ENCODE measurements at places on chromosomes 16 and 17.

DNA sequence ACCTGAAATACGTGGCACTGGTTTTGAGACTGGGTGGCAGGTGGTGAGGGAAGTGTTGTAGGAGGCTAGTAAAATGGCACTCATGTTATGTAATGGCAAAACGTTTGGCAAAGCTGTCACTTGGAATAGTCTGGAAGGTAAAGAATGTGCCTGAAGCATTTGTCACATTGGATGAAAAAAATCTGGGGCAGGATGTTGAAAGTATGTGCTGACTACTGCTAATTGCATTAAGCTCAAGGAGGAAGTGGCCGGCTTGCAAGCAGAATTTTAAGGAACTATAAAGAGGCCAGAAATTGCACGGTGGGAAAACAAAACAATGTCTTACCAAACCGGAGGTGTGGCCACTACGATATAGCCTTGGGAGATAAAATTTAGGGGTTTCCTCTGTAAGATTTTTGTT is 26.6 kb upstream of the NLRP1 start:
- DNase-seq: no peak

- DNase-seq: no peak
Observed at GRCh38 chr17:57553991-57554825, 190.9 kb downstream of the CCDC182 start.

DNA sequence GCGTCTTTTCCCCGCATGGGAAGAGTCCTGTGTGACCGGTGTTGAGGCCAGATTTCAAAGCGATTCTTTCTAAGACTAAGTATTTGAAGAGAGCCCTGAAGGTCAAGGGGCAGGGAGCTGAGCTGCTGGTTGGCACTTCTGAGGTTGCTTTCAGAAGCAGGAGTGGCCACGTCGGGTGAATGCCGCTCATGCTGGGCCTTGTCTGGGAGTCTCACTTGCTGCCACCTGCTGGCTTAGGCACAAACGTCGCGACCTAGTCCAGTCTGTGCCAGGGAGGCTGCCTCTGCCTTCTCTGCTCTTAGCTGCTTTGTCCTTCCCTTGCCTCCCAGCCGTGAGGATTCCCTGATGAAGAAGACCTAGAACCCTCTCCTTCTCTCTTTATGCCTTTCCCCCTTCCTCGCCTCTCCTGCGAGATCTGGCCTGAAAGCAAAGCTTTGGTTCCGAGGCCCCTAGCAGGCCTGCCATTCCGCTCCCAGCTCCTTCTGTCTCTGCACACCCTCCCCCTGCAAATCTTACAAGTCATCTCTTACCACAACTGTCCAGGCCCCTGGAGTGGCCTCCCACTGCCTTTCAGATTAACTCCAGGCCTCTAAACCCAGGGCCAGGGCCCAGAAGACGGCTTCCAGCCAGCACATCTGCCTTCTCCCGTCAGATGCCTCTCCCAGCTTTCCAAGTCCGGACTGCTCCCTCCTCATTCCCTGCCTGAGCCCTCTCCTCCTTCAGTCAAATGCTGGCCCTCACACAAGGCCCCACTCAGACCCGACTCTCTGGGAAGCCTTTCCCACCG is 11.4 kb downstream of the CTNS start:
- no peak for DNase-seq

- DNase-seq: no peak
Observed at GRCh38 chr16:13453938-13454553, 465.9 kb upstream of the ERCC4 start.

- DNase-seq: no peak
Observed at GRCh38 chr16:67415872-67416793, at the start of gene ZDHHC1. Gene ZDHHC1 (minus strand): TSS chr16:67416477. CDS start chr16:67407775, 8,702 bp downstream.

DNA sequence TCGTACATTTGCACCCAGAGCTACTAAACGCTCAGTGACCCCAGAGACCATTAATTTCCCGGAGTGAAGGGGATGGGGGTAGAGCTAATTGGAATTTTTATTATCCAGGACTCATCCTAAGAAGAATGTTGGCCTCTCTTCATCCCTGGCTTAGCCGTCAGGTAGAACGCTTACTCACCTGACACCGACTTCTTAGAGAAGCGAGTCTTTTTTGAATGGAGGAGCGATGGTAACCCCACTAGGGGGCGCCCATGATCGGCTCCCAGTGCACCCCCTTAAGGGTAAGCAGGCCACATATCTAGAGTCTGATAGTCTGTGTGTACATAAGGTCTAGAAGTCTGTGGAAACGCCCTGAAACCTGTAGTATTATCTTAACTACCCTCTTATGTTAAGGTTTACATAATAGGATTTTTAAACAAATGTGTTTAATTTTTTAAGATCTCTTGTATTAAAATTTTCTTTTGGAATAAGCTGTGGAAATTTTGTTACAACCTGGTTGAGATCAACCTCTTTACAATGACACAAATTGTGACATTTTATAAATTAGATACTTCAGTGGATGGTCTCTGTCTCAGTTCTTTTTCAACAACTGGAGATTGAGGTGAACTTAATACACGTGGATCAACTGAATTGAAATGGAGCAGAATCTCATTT is 229.8 kb downstream of the CPPED1 start:
- no peak for DNase-seq

DNA sequence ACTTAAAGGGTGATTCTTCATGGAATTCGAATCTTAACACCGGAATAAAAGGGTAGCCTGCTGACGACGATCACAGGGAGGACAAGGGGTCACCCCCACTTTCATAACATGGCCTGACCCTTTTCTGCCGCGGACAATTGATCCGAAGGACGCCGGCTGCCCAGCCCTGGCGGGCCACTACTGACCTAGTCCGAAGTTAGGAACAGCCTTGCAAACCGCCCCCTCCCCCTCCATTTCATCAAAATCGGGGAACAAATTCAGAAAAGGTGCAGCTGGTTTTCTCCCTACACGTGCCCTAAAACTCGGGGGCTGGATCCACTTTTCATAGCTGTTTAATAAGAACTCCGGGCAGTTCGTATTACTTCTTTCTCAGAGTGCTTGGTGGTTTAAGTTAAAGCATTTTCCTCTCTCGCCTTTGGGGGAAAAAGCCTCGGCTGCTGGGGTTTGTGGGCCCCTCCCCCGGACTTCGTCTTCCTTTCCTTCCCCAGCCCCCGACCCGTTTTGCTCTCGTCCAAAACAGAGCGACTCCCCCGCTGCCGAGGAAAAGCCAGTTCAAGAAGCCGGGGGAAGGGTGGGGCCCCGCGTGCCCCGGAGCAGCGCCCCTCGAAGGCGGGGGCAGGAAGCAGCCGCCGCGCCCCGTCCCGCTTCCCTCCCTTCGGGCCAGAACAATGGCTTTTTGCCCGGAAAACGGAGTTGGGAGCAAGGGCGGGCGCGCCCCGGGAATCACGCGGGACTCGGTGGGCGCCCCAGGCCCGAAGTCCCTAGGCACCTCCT is 641 bp upstream of the CBX2 start:
- DNase-seq: no peak

- DNase-seq: no peak
Observed at GRCh38 chr17:75118307-75118706, 8.5 kb downstream of the ARMC7 start.

- no peak for DNase-seq
Observed at GRCh38 chr17:12358477-12358876, 307.2 kb upstream of the MYOCD start.

- DNase-seq: no peak
Observed at GRCh38 chr16:10590342-10590741, 9.9 kb upstream of the EMP2 start.

DNA sequence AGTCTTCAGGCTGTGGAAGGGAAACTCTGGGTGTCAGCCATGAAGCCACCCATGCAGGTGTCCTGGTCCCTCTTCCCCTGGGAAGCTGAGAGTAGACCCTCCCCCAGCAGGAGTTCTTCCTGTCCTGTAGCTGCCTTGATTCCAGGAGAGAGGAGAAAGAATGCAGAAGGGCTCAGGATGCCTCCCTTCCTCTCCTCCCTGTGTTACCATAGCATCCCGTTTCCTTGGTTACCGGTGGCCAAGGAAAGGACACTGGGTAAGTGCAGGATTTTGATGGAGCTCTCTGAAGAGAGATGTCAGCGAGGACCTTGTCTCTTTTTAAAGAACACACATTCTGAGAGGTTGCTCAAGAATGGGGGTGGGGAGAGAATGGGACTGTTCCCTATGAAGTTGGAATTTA is 304.1 kb upstream of the N4BP1 start:
- DNase-seq: no peak

GRCh38 chr17:9968881-9969280 is 63.8 kb upstream of the RCVRN start:
- no peak for DNase-seq

- no peak for DNase-seq
Observed at GRCh38 chr17:76551685-76552084, 11.8 kb downstream of the PRCD start.

DNA sequence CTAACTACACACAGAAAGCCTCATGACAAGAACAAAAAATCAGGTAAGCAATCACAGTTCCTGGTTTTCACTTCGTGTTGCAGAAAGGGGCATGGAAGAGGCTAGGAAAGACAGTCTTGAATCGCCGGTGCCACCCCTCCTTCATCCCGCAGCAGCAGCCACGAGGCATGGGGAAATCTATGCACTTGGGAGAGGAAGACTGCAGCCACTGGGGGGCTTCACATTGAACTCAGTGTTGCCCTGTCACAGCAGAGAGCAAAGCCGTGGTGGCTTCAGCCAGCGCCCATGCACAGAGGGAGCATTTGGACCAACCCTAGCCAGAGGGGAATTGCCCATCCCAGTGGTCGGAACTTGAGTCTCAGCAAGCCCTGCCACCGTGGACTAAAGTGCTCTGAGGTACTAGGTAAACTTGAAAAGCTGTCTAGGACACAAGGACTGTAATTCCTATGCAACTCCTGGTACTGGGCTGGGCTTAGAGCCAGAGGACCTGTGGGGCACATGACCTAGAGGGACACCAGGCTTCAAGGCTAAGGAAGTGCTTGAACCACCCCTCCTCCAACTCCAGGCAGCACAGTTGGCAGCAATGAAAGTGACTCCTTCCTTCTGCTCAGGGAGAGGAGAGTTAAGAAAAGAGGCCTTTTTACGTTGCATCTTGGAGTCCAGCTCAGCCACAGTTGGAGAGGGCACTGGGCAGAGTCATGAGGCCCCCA is 35.2 kb upstream of the ATP2C2 start:
- DNase-seq: no peak

DNA sequence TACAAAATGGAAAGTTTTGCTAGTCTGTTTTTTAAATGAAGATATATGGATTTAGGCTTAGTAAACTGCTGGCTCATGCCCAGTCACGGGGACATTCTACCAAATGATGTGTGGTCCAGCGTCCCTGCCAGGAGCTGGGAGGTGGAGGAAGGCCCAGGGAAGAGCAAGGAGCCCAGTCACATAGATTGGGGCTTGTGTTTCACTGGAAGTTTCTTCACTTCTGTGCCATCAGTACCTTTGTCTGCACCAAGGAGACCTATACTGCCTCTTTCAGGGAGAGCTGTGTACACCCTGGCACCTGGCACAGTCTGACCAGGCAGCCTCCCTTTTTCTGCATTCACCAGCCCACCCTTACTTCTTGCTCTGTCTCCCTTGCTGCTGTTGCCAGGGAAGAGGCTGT is 32.6 kb upstream of the ERN1 start:
- no peak for DNase-seq

GRCh38 chr17:61928101-61928436 is 287 bp upstream of the INTS2 start:
- DNase-seq: no peak

GRCh38 chr16:58537124-58537906 is 22.0 kb downstream of the SETD6 start:
- no peak for DNase-seq

DNA sequence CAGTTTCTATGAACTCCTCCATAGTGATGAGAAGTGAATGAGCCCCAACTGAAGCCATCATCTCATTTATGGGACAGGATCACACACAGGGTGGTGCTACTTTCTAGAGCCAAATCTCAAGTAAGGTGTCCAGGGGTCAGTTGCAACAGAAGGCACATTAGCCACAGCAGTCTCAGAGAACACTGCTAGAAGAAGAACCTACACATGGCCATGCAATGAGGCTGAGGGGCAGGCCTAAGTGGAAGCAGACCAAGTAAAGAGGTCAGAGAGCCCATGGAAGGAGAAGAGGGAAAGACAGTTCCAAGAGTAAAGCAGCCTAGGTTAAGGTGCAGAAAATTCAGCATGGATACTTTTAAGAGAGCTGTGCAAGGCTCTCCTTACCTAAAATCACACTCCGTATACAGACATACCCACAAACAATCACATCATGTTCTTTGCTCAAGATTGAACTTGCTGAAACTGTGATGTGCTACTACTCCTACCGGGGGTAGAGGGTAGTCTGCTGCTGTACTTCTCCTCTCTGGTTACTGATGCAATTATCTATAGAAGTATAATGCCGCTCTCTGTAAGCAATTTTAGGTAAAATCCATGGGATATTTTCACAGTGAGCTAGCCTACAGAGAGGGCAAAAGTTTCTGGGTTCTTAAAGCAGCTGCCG is 1.7 kb downstream of the ABCA8 start:
- no peak for DNase-seq

DNA sequence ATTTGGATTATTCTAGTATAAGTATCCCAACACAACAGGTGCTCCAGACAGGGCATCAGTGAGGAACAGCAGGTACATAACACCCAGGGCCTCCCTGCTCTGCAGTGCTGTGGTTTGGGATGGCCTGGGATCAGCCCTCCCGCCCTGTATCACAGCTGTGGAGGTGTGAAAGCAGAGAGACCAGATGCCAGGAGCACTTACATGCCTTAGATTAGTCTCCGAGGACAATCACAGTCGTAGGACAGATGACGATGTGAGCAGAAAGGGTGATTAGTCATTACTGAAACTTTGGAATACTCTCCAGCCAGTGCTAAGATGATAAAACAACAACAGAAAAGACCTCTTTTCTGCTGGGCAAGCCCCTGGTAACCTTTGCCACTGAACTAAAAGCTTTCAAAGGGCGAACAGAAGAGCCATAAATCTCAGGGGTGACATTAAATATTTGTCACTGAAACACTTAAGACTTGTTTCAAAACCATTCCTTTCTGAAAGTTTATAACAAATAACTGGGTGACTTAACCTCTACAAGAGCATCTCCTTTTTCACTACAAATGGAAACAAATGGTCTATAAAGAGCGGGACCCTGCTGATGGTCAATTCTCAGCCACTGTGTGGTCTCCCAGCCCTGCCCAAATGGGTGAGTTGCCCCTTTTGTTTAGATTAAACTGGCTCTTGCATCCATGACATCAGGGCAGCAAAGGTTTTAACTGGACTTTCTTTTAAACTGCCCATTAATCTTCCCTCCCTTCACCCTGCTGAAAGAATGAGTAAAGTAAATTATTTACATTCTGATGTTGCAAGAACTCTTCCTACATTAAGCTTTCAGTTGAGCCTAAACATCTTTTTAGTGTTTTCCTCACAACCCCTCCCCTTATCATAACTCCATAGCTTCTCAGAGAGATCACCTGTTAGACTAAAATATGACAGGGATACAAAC is 183.1 kb upstream of the COX10 start:
- DNase-seq: no peak

- no peak for DNase-seq
Observed at GRCh38 chr17:81511804-81512561, 616 bp downstream of the ACTG1 start.

DNA sequence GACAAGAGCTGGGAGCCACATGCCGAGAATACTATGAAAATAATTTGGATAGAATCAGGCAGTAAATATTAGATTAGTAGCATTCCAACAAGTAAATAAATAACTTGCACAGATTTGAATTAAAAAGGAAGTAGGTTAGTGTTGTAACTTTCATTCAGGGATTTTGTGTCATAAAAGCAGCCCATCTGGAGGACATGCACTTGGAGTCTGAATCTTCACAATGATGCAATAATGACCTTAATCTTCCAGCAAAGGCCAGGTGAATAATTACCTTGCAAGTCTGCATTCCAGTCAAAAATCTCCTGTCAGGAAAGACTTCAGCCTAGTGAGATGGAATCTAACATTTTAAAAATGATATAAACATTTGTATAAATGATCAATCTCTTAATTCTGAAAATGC is 518.1 kb downstream of the KCNJ2 start:
- DNase-seq: no peak

- no peak for DNase-seq
Observed at GRCh38 chr17:49450735-49451134, 36.1 kb upstream of the PHB1 start.

Measured in AG09309 (cell line).